ENCODE measurements at places on chromosomes 2 and 18. TPM values are rescaled to one million over a fixed set of nuclear protein-coding genes. Genes with fewer than 3 reads are reported as not detected.

Gene INHBB
- total RNA-seq: 0.21 TPM

Gene INHA
- 0.48 TPM for total RNA-seq

Gene LRATD1
- 16.6 TPM for total RNA-seq

Gene RGPD4
- total RNA-seq: not detected

Gene NEDD4L
- total RNA-seq: 35.9 TPM

Gene SERPINE2
- 118 TPM for total RNA-seq

Gene IL37
- not detected for total RNA-seq

Gene TUBA4B
- total RNA-seq: not detected

Gene EIF2B4
- 22.7 TPM for total RNA-seq

Gene FBXO15
- not detected for total RNA-seq

Gene CNDP2
- 45.6 TPM for total RNA-seq

Gene PRKAG3
- not detected for total RNA-seq

Gene SERPINB11
- total RNA-seq: not detected

Gene ALPI
- total RNA-seq: not detected

Gene TLX2
- not detected for total RNA-seq

Gene AFF3
- not detected for total RNA-seq

Gene ACVR1
- total RNA-seq: 14.5 TPM

Gene SLC11A1
- total RNA-seq: 1.4 TPM

Gene IL1R2
- not detected for total RNA-seq

Gene GLB1L
- total RNA-seq: 6.6 TPM

Gene G6PC2
- total RNA-seq: not detected

Gene DCDC2C
- not detected for total RNA-seq

Gene CPO
- total RNA-seq: not detected

Gene HOXD8
- total RNA-seq: 1.7 TPM

Gene FBXO48
- total RNA-seq: 0.24 TPM

Gene SLC14A1
- total RNA-seq: not detected

Gene CRACDL
- total RNA-seq: 1.1 TPM

Gene FSIP2
- 0.21 TPM for total RNA-seq

Gene IGFBP2
- 41.8 TPM for total RNA-seq

Gene LIPT1
- 3.6 TPM for total RNA-seq

Gene GPR39
- total RNA-seq: 7.2 TPM

Gene DYSF
- total RNA-seq: 7.0 TPM

Gene MAPK4
- 0.48 TPM for total RNA-seq

Gene FSHR
- not detected for total RNA-seq

Gene NAT8
- not detected for total RNA-seq
